Activated CD4-positive, alpha-beta T cell treated with anti-CD3 and anti-CD28 coated beads for 24 hours (primary cell): ENCODE measurements at places on chromosomes 16 and 17.

DNA sequence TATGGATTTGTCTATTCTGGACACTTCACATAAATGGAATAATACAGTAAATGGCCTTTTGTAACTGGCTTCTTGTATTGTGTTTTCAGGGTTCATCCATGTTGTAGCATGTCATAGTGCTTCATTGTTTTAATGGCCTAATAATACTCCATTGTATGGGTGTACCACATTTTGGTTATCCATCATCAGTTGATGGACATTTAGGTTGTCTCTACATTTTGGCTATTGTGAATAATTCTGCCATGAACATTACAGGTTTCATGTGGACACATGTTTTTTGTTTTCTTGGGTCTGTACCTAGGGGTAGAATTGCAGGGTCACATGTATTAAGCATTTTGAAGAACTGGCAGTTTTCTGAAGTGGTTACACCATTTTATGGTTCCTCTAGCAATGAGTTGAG is 223.5 kb upstream of the CACNG5 start:
- no peak for DNase-seq

GRCh38 chr17:48057626-48058025 is 9.5 kb downstream of the NFE2L1 start:
- DNase-seq, result no peak

DNA sequence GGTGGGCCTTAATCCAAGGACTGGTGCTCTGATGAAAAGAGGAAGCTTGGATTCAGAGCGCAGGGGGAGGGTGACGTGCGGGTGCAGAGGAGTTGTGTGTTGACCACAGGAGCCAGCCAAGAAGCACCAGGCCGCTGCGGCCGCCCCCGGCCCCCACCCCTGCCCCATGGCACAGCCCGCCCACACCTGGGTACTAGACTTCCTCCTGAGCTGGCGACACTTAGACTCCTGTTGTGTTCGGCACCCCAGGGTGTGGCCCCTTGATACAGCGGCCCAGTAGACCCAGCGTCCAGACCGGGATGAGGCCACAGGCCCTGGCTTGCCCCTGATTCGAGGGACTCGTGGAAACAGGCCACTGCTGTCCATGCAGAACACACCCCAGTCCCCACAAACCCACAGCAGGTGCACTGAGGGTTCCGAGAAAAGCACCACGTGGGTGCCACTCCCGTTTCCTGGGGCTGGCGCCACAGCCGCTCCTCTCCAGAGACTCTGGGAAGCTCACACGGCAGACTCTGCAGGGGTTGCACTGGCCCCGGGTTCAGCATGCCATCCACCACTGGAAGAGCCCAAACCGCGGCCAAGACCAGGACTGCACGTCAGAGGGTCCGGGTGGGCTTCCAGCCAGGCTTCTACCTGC is 5.7 kb upstream of the SNAI3 start:
- no peak for DNase-seq

- DNase-seq, result no peak
Observed at GRCh38 chr17:77304051-77304745, 163.4 kb downstream of the SEC14L1 start.

- DNase-seq, result no peak
Observed at GRCh38 chr17:9074131-9074530, 52.8 kb downstream of the NTN1 start.

DNA sequence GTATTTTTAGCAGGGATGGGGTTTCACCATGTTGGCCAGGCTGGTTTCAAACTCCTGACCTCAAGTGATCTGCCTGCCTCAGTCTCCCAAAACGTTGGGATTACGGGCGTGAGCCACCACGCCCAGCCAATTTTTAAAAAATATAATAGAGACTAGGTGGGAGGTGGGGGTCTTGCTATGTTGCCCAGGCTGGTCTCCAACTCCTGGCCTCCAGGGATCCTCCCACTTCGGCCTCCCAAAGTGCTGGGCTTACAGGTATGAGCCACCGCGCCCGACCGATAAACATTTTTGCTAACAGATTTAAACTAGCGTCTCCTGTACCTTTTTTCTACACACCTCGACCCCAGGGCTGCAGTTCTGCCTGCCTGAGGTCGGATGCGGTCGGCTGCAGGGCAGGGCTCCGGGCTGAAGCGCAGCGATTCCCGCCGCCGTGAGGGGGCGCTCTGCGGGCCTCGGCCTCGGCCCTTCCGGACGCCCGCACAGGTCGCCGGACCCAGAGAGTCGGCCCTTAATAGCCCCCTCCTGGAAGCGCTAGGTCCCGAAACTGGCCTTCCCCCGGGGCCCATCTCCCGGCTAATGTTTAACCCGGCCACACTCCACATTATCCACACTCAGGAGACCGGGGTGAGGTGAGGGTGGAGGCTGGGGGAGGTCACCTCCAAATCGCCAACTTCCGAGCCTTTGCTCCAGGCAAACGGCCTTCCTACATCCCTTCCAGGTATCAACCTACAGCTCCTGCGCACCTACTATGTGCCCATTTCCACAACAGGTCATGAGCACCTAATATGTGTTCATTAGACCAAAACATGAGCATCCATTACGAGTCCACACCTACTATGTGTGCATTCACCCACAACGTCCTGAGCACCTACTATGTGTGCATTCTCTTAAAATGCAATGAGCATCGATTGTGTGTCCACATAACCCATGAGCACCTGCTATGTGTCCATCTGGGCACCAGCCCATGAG is 2.0 kb upstream of the GLIS2 start:
- DNase-seq, result no peak

DNA sequence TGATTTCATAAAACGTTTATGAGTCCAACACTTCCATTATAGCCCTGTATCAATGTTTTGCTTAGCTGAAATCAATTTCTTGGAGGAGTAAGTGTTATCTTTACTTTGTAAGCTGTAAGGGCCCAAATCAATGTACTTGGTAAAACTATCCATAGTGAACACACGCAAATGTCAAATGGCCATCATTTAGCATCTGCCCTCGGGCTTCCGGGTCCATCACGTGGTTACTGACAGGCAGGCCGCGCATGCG is 687 bp upstream of the NARF start:
- no peak for DNase-seq

GRCh38 chr16:83738923-83739503 is 68.8 kb upstream of the HSBP1 start:
- no peak for DNase-seq
